ENCODE measurements at places on chromosomes 12 and 14. TPM values are rescaled to one million over a fixed set of nuclear protein-coding genes. Genes with fewer than 3 reads are reported as not detected.

AMDHD1 gene
- 0.54 TPM for total RNA-seq

NYNRIN gene
- 0.31 TPM for total RNA-seq

CACNA2D4 gene
- 0.15 TPM for total RNA-seq

RAB21 gene
- 57.2 TPM for total RNA-seq

ZNF410 gene
- 31.2 TPM for total RNA-seq

GNB3 gene
- total RNA-seq = 0.21 TPM

All from Panc1 (cell line).